ENCODE measurements at places on chromosomes 13 and 19.

- no peak for DNase-seq
These were observed 23.1 kb upstream of the KLF5 start for GRCh38 chr13:73035660-73036059.

DNA sequence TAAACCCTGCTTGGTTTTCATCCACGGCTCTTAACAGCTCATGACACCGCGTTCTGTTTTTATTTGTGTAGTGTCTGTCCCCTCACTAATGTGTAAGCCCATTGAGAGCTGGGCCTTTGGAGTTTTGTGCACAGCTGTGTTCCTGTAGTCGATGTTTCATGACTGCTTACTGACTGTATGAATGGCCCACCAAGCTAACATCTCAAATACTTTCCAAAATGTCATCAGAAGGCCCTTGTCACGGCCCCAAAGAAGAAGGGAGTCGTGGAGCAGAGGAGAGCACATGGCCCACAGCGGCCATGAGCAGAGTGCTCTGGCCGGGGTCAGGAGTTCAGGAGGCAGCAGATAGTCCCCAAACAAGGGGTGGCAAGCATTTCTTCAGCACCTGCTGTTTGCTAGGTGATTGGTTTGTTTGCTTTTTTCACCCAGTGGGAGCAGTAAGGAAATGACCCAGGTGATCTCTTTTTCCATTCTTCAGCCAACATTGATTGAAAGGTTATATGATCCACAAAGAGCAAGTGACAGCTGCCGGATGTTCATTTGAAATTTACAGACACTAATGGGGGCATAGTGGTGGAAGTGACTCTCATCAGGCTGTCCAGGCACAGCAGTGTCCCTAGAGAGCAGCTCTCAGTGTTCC, 315.2 kb downstream of the ATP8A2 start:
- DNase-seq = peak; percentile 21

GRCh38 chr19:39918183-39918651, 16.2 kb downstream of the FCGBP start:
- DNase-seq = no peak

GRCh38 chr19:13804830-13805683, 9.8 kb downstream of the ZSWIM4 start:
- DNase-seq = no peak

DNA sequence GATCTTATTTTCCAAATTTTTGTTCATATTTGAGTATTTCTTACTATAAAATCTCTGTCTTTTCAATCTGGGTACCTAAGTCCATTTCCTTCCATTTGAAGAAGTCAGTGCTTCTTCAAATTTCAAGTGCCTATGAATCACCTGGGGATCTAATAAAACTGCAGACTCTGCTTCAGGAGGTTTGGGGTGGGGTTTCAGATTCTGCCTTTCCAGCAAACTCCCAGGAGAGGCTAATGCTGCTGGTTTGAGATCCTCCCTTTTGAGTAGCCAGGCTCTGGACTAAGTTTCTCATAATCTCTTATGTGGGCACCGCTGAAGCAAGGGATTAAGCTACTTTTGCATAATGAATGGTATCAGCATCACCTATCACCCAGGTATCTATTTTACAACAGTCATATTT, 242.4 kb downstream of the RGCC start:
- no peak for DNase-seq

DNA sequence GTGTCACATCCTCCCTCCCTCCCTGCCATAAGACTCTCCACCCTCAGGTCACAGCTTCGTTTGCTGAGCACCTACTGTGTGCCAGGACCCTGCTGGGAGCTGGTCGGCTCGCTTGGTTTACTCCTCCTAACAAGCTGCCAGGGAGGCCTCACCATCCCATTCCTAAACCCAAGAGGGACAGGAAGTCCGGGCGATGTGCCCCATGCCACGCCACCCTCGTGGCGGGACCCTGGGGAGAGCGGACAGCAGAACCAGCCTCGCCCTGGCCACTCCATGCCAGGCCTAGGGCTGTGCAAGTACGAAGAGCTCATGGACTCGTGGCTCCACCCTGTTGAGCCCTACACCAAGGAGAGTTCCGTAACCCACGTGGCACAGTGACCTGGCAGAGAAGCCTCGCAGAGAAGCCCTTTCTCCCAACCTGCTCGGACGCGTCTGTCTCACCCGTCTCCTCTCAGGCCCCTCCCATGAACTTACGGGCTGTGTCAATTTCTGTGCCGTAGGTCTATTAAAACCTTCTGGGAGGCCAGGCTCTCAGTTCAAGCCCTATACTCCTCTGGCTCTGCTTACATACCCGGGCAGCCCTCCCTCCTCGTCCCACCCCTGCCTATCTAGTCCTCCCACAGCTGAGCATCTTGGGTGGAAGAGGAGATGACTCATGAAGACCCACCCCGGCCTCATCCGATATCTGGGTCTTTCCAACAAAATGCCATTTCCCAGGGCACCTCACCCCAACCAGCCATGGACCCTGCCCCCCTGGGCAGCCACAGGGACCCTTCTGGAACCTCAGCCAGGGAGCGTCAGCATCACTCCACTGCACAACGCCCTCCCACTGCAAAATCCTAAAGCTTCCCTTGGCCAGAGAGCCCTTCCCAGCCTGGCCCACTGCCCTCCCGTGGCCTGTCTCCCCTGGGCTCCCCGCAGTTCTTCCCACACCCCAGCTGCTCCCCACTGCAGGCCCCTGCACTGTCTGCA, 2.6 kb downstream of the UBXN6 start:
- DNase-seq = no peak

- DNase-seq = no peak
These were observed 20.9 kb upstream of the SIGLEC11 start for GRCh38 chr19:49981603-49982593.

- no peak for DNase-seq
These were observed 369.9 kb upstream of the SLC10A2 start for GRCh38 chr13:103436057-103436654.

DNA sequence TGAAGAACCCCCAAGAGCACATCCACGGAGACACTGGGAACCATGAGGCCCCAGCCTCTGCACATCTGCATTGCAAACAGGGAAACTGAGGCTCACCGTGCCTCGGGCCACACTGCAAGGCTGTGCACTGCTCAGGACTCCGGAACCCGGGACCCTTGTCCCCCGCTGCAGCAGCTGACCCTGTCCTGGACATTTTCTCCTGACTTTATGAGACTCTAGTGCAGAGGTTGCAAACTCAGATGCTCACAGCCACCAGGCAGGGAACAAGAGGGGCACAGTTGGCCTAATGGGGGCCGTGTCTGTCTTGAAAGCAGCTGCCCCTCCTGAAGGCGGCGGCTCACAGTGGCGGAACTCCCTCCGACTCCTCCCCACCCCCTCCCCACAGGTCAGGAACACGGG, 16.5 kb upstream of the IGLON5 start:
- DNase-seq = no peak

DNA sequence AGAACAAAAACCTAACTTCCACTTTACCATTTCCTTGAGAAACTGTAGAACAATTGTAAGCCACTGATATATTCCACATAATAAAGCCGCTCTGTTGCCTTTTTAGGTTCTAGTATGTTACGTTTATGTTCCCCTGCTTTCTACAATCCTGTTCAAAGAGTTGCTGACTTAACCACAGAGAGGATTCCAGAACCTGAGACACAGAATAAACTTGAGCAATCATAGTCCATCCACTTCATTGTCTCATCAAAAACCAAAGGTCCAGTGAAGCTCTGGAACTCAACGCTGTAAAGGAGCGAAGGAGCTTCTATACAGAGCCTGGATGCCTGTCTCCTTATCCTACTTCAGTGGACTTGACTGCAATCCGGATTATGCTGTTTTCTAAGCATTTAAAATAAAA, 4.6 kb downstream of the STARD13 start:
- no peak for DNase-seq

Data from RPMI8226 (cell line).